AML-193 (cell line): ENCODE measurements at places on chromosomes 7 and 10.

DNA sequence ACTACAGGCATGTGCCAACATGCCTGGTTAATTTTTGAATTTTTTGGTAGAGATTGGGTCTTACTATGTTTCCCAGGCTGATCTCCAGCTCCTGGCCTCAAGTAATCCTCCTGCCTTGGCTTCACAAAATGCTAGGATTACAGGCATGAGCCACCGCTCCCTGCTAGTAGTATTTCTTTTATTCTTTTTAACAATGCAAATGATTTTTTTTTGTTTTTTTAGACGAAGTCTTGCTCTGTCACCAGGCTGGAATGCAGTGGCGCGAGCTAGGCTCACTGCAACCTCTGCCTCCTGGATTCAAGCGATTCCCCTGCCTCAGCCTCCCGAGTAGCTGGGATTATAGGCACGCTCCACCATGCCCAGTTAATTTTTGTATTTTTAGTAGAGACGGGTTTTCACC, 58.1 kb downstream of the SVIL start:
- no peak for DNase-seq

DNA sequence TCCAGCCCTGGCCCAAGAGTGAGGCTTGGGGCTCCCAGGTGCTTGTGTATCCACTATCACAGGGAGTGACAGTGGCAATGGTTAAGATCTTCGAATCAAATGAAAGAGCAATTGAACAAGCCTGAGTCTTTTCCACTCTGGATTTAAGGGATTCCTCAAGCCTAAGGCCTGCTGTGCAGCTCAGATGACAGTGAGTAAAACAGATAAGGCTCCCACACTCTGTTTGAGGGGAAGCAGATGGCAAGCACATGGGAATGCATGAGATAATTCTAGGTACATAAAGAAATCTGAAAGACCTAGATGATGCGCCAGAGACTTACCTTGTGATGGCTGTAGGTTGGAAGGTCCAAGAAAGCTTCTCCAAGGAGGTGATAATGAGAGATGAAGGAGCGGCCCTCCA, 95.0 kb downstream of the LRRC18 start:
- no peak for DNase-seq

GRCh38 chr10:12503311-12503710, 154.0 kb downstream of the CAMK1D start:
- DNase-seq: no peak

DNA sequence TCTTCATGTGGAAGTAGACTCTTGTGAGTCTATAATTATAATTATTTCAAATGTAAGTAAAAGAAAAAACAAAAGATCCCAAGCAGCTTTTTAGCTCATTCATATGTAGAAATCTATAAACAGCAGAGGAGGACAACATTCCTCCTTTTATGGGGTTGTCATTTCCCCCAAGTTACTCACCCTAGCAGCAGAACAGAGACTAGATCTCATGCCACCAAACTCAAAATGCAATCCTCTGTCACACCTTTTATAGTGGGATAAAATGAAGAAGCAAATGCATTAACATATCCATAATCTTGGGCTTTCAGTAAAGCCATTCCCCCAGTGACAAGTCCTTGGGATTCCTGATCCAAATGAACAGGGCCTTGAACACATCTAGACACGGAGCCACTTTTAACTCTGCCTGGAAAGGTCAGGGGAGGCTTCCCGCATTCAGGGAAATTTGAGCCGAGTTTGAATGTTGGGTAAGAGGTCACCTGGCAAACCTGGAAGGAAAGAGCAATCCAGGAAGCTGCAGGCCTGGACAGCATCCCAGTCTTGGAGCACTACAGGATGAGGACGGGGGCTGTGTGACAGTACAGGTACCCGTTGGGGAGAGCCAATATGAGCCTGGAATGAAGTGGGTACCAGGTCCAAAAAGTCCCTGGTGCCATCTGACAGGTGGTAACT, 76.4 kb downstream of the DOCK4 start:
- no peak for DNase-seq

GRCh38 chr7:124542476-124542875, 223.1 kb downstream of the GPR37 start:
- no peak for DNase-seq

DNA sequence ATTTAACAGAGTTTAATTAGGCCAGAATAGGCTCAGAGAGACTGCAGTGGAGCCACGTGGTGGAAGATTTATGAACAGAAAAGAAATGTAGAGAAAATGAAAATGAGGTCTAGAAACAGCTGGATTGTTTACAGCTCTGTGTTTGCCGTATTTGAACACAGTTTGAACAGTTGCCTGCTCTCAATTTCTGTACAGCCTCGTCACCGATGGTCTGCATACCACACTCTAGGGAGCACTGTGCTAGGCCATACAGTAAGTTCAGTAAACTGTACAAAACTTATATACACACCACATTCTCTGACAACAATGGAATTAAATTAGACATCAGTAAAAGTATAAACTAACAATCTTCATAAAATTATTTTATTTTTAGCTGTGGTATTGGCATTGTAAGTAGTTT, 11.1 kb upstream of the CYP2E1 start:
- DNase-seq: no peak

DNA sequence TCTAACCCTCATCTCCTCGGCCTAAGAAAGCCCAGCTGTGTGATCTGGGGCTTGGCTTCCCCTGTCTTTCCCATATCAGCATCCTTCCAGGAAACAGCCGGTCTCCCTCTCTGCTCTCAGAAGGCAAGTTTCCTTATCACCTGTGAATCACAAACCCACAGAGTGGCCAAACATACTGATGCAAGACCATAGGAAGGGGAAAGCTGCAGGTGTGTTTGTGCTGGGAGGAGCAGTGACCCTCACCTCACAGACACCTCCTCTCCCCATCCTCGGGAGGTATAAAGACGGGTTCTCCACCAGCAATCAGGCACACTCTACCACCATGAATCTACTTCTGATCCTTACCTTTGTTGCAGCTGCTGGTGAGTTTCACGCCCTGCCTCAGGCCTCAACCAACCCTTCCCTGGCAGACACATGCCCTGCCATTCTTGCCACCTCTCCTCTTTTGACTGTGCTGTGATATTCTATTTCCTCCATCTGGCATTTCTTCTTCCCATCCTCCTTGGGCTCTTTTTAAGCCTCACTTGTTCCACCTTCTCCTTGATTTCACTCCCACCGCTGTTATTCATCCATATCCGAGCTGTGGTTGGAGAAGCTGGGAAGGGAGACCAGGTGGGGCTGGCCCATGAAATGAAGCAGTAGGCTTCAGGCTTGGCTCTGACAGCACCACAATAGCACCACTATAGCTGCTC, at the start of gene PRSS2:
Gene PRSS2 (plus strand): TSS at position 310 of the 692 bp plus-strand sequence. CDS start 13 bp downstream, at position 323.
- DNase-seq: no peak

GRCh38 chr7:64630496-64630895, 35.4 kb upstream of the ZNF107 start:
- peak; percentile 69 for DNase-seq

DNA sequence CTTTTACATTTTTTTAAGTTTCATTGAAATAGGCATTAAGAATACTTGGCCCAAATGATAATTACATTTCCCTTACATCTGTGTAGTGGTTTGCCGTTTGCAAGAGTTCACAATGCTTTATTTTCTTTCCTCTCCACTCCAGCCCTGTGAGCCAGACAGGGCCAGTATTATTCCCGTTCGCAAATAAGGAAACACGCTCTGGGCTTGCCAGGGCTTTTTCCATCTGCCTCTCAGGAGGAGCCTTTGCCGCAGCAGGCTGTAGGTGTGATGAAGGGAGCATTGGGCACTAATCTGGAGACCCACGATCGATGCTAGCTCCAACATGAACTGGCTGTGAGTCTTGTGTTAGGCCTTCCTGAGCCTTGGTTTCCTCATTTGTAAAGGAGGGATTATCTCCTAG, 154.4 kb downstream of the GALNT17 start:
- DNase-seq: no peak

DNA sequence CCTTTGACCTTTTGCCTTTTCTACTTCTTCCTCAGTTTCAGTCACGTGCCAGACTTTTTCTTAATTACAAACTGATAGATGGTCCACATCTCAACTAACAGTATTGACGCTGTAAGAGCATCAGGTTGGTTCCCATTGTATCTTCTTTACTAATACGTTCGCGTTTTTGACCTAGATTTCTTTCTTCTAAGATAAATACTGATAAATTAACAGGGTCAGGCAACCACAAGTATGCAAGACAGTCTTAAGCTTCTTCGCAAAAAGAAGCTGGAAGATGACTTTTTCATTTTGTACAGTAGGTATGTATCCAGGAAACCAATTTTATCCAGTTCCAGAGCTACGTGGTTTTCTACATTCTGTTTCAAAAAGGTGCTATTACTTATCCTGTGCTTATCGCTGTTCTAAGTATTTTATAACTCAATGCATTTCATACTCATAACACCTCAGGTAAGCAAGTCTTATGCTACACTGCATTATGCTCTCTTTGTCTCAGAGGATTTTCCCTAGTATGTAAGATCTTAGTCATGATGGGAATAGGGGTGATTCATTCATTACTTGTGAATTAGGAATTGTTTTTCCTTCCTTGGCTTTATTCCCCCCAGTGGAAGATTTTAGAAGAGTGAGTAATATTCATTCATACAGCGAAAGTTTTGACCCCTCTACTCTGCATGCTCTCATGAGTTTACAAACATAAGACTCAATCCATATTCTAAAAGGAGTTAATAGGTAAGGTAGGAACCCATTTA, 955 bp downstream of the DUS4L start:
- DNase-seq: no peak

DNA sequence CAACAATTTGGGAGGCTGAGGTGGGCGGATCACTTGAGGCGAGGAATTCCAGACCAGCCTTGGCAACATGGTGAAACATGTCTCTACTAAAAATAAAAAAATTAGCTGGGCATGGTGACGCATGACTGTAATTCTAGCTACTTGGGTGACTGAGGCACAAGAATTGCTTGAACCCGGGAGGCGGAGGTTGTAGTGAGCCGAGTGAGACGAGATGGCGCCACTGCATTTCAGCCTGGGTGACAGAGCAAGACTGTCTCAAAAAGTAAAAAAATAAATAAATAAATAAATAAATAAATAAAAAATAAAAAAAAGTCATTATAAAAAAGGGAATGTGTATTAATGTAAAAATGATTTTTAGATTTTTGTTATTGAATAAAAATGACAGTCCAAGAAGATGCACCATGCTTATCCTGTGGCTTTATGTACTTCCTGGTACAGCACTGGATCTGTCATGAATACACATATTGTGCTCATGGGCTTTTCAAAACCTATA, 658.8 kb upstream of the LRRN3 start:
- DNase-seq: no peak

- DNase-seq: no peak
Observed at GRCh38 chr10:3729397-3729976, 55.5 kb downstream of the KLF6 start.

DNA sequence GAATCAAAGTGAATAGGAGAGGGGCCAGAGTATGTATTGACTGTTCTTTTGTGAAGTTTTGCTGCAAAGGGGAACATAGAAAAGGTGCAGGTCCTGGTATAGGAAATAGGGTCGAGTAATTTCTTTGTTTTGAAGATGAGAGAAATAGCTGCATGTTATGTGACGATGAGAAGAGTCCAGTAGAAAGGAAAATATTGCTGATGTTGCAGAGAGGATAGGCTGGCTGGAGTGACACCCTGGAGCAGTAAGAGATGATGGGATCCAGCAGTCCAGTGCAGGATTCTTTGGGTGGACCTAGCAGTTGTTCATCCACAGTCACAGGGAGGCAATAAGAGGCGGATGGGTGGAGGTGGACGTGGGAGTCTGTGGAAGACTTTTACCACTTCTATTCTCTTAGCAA, 2.1 kb upstream of the BMS1 start:
- DNase-seq: no peak

- DNase-seq: no peak
Observed at GRCh38 chr7:18538554-18539250, 43.2 kb downstream of the HDAC9 start.

- DNase-seq: no peak
Observed at GRCh38 chr10:131560706-131561355, 249.3 kb upstream of the TCERG1L start.
